ENCODE measurements at places on chromosomes 6 and 20.

- DNase-seq: no peak
Observed at GRCh38 chr20:21503345-21503744, 10.5 kb downstream of the NKX2-2 start.

- no peak for DNase-seq
Observed at GRCh38 chr20:48456366-48457192, 371.2 kb downstream of the PREX1 start.

DNA sequence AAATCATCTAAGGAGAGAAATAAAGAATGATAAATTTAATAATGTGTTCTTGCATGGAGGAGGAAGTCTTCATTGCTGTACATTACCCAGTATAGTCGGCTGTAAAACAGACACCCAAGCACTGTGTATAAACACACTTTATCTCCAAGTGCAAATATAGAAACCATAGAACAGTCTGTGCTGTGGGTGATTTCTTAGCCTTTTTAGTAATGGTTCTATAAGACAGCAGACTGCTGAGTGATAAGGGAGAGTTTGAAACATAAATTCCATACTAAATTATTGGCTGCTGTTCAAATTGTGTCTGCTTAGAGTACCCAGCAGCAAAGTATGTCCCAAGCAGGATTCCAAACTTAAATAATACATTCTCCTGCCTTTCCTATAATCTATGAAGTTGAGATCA is 4.6 kb downstream of the FILIP1 start:
- no peak for DNase-seq

- no peak for DNase-seq
Observed at GRCh38 chr20:35702824-35703695, 3.9 kb downstream of the ROMO1 start.

GRCh38 chr20:61857414-61857775 is 208.3 kb downstream of the TAF4 start:
- no peak for DNase-seq

Measured in activated CD4-positive, alpha-beta T cell treated with anti-CD3 and anti-CD28 coated beads for 1 hour (primary cell).